Activated naive CD4-positive, alpha-beta T cell (primary cell): ENCODE measurements at places on chromosomes 3 and 15.

GRCh38 chr15:76206325-76206976 lies 104.8 kb downstream of the ETFA start:
- DNase-seq, result no peak

DNA sequence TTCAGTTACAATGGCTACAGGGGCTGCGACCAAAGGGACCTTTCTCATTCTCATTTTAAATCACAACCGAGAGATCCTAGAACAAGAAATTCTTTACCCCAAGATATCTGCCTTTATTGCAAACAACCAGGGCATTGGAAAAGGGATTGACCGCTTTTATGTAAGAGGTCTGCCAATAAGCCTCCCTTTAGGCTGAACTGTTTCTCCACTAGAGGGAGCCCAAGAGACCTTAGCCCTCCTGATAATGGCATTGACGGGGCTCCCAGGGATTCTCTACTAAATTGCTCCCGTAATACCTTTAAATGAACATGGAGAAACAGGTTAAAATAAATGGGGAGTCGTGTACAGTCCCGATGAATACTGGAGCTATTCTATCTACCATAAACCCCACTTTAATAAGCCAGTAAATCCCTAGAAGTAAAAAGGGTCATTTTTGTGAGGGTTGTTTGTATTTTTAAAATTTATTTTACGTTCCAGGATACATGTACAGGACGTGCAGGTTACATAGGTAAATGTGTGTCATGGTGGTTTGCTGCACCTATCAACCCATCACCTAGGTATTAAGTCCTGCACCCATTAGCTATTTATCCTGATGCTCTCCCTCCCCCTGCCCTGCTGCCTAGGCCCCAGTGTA lies 7.5 kb upstream of the IGSF10 start:
- DNase-seq, result no peak

DNA sequence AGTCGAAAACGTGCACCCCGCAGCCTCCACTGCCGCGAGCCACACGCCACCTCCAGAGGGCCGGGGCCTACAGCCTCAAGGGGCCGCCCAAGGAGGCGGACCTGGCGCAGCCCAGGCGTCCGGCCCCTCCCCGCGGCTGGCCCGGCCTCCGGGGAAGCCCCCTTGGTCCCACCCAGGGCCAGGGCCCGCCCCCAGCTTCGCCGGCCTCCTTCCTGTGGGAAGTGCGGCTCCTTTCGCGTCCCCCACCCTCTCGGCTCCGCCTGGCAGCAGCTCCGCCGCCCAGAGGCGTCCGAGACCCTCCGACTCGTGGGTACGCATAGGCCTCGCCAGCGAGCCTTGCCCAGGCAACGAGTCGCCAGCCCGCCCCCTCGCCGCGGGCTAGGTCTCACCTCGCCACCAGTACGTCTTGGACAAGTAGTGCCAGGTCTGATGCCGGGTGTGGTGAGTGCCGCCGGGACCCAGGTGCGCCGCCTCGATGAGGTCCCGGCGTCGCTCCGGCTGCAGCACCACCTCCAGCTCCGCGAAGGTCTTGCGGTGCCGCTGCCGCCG lies 642 bp downstream of the ZBTB11 start:
- no peak for DNase-seq

DNA sequence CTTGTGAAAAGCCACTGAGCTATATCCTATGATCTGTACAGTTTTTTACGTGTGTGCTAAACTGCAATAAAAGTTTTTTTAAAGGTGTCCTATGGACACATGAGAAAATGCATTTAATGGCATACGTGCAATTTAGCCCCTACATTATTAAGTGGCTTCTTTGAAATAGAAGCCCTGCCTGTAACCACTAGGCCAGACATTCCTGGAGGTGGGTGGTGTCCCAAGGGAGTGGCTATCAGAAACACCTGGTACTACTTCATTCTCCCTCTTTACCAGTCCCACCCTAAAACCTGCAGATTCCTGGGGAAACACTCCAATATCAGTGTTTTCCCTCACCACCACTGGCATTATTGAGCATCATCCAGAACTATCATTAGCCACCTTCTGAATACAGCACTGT lies 100.0 kb downstream of the OXNAD1 start:
- DNase-seq, result no peak

GRCh38 chr3:167732313-167733065 lies 2.2 kb downstream of the PDCD10 start:
- no peak for DNase-seq

DNA sequence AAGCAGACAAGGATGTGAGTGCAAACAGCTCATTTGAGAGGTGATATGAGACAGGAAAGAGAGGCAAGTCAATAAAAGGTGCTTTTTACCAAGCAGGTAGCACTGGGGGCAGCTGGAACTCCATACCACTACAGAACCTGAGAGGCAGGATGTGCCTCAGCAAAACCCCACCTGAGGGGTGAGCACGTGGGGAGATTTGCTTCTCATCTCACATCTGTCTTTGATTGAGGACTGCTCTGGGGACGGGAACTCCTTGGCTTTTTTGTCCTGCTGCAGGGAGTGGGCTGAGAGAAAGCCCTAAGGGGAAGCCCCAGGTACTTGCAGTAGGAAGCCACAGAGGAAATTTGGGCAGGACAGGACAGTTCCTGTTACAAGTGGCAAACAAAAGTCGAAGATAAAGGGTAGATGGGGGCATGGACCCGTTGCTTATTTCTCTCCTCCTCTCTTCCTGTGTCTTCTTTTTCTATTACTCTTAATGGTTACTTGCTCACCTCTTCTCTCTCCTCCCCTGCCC lies 27.1 kb downstream of the CFAP161 start:
- DNase-seq, result peak; percentile 8

DNA sequence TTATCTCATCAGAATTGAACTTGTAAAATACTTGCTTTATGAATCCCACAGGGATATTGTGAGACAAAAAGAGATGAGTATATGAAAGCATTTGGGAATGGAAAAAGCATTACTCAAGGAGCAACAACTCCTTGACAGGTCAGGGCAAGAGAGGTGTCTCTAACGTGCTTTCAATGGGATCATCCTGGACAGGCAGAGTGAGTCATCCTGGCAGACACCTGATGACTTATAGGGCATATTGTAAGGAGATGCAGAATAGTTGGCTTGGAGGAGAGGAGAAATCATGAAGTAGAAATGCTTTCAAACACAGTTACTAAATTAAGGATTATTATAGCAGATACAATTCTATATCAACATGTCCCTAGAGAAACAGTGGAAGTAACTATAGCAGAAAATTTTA lies 71.9 kb upstream of the THSD4 start:
- DNase-seq, result no peak

GRCh38 chr3:135633078-135633477 lies 332.4 kb upstream of the PPP2R3A start:
- no peak for DNase-seq

DNA sequence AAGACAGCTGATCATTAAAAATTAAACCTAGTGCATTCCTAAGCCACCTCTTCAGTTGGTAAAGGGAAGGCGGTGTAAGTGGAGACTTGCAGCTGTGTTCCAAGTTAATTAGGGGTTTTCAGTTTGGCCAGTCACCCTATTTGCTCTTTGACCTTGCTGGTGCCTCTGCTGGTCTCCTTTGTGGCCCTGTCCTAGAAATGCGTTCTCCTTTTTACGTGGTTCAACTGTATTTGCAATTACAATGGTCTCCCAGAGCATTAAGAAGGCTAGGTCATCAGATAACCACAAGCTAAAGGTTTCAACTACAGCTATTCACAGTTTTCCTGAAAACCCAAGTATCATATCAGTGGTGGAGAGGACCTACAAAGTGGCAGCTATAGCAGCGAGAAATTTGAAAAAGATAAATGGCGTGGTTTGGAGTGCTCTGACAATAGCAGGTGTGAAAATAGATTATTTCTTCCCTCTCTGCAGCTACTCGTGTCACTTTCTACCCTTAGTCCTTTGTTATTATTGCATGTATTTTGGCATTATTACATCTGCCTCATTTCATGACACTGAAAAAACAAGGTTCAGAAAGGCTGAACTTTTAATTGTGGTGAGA lies 203.5 kb upstream of the TBC1D5 start:
- no peak for DNase-seq

DNA sequence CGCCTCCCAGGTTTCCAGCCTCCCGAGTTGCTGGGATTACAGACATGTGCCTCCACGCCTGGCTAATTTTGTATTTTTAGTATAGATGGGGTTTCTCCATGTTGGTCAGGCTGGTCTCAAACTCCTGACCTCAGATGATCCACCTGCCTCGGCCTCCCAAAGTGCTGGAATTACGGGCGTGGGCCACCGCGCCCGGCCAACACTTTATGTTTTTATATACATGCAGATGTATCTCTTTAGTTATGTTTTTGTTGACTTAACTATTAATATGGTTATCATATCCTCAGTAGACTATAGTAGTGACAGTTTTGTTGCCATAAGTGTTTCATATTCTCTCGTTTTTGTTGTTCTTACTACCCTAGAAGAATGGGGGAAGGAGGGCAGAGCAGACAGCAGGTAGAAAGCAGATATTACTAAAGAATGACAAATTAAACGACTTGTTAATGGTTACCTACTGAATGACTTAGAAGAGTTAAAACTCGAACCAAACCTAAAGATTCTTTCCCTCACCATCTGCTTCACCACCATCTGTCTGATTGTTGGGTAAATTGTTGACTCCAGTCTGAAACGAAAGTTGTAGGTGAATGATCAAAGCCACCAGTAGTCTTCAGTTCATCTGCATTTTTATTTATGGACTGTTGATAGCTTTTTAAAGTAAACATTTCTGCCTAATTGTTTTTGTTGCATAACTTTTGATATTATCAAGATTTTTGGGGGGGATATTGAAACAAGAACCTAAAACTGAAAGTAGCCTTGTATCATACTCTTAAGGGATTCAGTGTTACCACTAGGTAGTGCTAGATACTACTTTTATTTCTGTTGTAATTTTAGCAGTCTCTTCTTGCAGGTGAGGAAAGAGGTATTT lies 89.3 kb downstream of the RASA2 start:
- DNase-seq, result no peak

GRCh38 chr3:128317101-128317697 lies 149.5 kb downstream of the DNAJB8 start:
- DNase-seq, result no peak

DNA sequence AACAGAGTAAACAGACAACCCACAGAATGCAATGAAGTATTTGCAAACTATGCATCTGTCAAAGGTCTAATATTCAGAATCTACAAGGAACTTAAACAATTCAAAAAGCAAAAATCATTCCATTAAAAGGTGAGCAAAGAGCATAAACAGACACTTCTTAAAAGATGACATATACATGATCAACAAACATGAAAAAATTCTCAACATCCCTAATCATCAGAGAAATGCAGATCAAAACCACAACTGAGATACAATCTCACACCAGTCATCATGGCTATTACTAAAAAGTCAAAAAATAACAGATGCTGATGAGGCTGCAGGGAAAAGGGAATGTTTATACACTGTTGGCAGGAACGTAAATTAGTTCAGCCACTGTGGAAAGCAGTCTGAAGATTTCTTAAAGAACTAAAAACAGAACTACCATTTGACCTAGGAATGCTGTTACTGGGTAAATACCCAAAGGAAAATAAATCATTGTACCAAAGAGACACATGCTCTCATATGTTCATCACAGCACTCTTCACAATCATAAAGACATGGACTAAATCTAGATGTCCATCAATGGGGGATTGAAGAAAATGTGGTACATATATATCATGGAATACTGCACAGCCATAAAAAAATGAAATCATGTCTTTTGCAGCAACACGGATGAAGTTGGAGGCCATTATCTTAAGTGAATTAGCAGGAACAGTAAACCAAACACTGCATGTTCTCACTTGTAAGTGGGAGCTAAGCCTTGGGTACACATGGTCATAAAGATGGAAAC lies 393.3 kb upstream of the CBLB start:
- no peak for DNase-seq

DNA sequence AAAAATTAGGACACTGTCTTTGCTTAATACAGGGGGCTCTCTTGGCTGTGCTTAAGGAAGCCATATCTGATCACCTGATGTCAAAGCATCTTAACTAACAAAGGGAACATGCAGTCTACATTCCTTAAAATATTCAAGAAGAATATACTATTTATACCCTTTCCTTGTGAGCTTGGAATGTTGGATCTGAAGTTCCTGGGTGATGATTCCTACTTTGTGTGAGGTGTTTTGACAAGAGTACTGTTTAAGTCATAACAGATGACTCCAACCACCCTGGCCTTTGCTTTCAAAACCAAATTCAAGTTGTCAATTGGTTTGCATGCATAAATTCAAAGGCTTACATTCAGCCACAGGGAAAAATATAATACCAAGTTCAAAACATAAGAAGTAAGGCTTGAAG lies 862.7 kb upstream of the SEMA6D start:
- DNase-seq, result no peak

GRCh38 chr3:189689625-189690024 lies 58.4 kb downstream of the TP63 start:
- no peak for DNase-seq

GRCh38 chr3:183202004-183202722 lies 39.6 kb upstream of the LAMP3 start:
- no peak for DNase-seq

DNA sequence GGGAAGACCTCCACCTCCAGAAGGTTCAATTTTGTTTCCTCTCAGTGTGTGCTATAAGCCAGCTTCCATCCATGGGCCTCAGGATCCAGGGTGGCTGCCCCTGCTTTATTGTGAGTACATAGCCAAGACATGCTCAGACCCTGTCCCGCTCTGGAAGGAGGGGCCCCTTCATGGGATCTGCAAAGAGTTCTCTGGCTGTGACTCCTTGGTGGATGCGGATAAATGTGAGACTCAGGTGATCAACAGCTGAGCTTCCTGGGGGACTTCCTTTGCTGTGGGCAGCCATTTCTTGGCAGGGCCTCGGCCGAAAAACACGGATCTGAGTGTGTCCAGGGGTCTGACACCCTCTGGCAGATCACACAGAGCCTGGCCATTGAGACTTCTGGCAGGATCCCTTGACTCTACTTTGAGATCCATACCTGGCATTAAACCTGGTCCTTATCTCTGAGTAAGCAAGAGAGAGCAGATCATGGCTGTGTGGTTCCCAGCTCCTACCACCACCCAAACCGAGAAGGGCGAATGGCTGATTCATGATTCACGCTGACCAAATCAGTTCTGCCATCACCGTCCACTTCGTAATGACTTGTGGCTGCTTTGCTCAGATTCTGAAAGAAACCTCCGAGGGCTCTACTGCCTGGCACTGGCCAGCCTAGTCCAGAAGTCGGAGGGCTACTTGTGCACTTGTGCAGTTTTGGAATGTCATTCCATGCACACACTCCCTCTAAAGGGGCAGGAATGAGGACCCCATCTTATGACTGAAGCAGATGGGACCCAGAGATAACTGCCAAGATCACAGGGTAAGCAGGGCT lies 68.1 kb downstream of the SENP2 start:
- no peak for DNase-seq

- DNase-seq, result no peak
These were observed 25.8 kb downstream of the NPTN start for GRCh38 chr15:73607405-73607804.

- DNase-seq, result no peak
These were observed 13.5 kb upstream of the ACSBG1 start for GRCh38 chr15:78247911-78248310.

GRCh38 chr3:125121246-125122010 lies 65.6 kb upstream of the HEG1 start:
- DNase-seq, result no peak
